ENCODE measurements at places on chromosomes 4 and X.

DNA sequence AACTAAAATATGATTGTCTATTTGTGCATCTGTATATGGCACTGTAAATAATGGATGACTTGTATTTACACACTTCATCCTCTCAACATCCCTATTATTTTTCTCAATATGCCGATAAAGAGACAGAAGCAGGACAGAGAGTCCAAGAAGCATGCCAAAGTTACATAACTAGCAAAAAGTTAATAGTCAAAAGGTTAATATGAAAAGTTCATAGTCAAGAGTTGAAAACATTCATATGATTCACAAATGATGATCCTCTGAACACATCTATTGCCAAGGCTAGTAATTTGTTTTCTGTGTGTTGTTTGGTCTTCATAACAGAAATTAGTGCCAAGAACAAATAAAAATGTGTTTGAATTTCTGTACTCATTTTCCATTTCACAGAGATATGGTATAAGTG lies 231.0 kb downstream of the ADAMTS3 start:
- no peak for DNase-seq

GRCh38 chr4:8690216-8691150 lies 97.9 kb downstream of the CPZ start:
- peak; percentile 33 for DNase-seq

DNA sequence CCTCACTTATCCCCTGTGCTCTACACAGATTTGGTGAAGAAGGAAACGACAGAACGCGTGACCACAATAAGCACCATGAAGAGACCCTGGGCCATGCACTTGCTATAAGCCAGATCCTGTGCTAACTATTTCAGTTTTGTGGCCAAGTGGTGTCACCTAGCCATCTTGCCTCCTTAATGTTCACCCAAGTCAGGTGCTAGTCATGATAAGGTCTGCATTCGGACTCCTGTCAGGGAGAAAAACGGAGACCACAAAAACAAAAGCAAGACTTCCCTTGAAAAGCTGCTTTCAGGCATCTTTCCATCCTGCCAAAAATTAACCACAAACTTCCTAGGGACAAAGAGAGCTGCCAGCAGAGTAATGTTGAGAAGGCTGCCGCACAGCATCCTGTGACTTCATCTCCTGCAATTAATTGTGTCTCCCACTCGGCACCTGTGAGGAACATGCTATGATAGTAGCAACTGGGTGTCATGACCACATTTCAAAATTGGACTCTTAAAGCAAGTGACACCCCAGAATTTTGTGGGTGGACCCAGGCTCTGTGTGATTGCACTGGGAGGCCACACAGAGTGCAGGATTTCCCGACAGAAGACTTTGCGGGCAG lies 8.8 kb upstream of the IDS start:
- no peak for DNase-seq

DNA sequence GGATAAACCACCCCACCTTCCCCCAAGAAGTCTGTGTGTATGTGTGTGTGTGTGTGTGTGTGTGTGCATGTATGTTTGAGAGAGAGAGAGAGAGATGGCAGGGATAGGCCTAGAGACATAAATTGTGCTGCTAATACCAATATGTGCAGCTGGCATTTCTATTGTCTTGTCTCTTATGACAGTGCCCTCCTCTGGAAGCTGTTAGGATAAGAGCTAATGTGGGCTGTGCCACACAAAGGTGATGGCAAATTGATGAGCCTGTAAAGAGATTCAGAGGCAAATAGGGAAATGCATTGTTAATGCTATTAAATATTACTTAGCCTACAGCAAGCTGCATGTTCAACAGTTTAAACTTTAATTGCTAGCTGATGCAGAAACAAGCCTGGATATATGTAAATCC lies 332.0 kb downstream of the NKX6-1 start:
- no peak for DNase-seq

DNA sequence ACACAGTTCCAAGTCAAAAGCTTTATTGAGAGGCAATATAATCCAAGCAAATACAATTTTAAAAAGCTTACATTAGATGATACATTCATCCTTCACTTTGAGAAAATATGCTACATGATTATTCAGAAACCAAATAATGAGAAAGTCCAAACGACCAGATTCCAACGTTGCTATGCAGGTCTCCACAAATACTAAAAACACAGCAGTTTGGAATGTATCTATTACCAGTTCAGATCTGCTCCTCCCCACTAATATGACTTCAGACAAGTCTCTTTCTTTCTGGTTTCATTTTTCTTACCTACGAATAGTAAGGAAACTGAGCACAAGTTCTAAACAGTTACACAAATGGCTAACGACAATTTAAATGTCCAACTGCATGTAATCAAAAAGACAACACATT lies 9.5 kb downstream of the NAF1 start:
- DNase-seq: no peak

- no peak for DNase-seq
Measured at GRCh38 chrX:44156726-44157125, 183.5 kb upstream of the NDP start.

DNA sequence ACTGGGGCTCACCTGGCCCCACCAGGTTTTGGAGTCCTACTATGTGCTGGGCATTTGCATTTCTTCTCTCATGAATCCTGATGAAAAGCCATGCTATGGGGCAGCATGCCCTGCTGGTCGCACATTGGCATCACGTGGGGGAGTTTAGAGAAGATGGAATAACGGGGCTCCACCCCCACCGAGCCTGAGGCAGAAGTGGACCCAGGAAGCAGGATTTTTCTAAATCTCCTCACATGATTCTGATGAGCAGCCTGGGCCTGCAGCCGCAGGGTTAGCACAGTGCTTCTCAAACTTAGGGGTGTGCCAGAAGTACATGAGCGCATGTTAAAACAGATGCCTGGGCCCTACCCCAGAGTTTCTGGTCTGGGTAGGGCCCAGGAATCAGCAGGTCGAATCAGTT lies 4.6 kb upstream of the SORCS2 start:
- DNase-seq: peak; percentile 37

- peak; percentile 13 for DNase-seq
Measured at GRCh38 chr4:140626661-140627376, 58.1 kb upstream of the UCP1 start.

- DNase-seq: no peak
Measured at GRCh38 chrX:18039023-18039422, 177.9 kb upstream of the RAI2 start.

GRCh38 chr4:160825644-160826338 lies 1338.0 kb downstream of the FSTL5 start:
- peak; percentile 63 for DNase-seq

DNA sequence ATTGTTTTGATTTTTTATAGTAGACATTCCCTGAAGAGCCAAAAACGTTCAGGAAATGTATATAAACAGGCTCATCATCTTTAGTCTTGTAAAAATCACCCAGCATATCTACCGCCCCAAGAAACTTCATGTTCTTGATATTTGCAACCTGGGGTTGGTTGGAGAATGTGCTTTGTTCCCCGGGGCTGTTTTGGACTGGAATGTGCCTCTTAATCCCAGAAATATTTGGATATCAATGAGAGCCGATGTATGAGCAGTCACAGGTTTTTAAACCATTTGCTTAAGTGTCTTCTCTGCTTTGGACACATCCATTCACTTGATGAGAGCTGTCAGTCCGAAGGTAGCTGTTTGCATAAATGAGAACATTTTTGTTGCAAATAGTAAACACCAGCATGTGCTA lies 449.7 kb downstream of the PCDH7 start:
- no peak for DNase-seq

DNA sequence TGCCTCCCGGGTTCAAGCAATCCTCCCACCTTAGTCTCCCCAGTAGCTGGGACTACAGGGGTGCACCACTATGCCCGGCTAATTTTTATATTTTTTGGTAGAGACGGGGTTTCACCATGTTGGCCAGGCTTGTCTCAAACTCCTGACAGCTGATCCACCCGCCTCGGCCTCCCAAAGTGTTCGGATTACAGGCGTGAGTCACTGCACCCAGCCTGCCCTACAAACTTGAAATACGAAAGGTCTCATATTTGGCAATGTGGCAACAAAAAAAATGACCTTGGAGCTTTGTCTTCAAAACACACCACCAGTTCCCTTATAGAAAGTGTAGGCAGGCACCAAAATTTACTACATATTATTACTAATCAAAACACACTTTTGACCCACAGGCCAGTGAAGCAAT lies 22.9 kb upstream of the PTCHD1 start:
- DNase-seq: no peak

DNA sequence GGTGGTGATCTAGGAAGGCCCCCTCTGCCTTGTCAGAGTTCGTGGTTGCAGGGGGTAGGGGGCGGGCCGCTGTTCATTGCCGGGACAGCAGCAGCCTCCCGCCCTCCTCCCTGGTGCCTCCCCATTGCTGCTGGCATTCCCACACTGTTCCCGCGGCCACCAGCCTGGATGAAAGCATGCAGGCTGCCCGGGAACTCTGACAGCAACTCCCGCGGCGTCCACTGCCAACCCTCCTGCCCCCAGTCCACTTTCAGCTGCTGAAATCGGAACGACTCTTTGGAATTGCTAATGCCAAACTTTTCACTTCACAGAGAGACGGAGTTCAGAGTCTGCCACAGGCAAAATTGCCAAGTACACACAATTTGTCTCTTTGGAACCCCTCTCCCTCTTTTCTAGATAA lies 121.9 kb downstream of the BEND2 start:
- DNase-seq: peak; percentile 66

GRCh38 chr4:139813881-139814280 lies 148.3 kb downstream of the MGST2 start:
- DNase-seq: no peak

GRCh38 chr4:137738375-137738990 lies 206.2 kb upstream of the PCDH18 start:
- no peak for DNase-seq

DNA sequence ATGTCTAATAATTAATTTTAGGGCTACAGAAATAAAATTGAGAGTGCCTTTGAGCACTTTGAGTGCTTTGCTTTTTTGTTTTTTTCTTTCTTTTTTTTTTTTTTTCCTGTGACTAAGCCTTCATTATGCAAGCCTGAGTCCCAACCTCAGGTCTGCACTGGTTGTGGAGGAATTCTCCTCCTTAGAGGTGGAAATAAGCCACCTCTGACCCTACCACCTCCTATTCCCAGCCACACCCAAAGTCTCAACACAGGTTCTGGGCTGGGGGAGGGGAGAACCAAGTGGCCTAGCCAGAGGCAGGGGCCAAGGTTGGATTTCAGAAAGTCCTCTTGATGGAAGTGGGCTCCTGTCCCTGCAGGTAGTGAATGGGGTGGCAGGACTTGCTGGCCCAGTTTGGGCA lies 180.2 kb downstream of the ARAP2 start:
- DNase-seq: peak; percentile 55

- no peak for DNase-seq
Measured at GRCh38 chrX:2934715-2935710, 5.9 kb upstream of the ARSD start.

GRCh38 chrX:41384051-41384705 lies 50.2 kb downstream of the DDX3X start:
- peak; percentile 71 for DNase-seq

DNA sequence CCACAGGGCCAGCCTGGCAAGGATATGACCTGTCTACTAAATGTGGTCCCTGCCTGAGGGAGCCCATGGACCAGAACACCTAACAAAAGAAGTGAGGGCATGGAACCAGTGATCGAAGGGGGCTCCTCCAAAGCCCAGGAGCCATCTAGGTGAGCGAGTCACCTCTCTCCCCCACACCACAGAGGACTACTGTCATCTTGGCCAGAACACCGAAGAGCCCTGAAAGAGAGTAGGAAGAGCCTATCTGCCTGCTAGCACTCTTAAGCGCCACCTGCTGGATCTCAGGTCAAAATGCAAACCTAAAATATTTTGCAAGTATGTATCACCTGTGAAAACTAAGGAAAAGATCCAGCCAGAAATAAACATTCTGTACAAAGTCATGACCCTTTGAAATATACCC lies 137.9 kb upstream of the ZXDB start:
- peak; percentile 47 for DNase-seq

DNA sequence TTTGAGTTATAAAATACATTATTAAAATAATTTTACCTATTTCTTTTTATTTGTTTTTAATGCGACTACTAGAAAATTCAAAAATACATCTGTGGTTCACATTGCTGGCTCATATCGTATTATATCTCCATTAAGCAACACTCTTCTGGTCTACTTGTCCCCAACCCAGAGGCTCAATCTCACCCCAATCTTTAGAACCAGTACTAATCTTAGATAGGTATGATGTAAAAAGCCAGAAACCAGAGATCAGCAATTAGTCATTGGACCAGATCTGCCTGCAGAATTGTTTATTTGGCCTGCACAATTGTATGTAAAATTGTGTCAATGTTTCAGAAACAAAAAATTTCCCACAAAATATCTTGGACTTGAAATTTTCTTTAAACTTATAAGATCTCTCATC lies 155.5 kb upstream of the BMP3 start:
- DNase-seq: no peak

GRCh38 chr4:718460-718859 lies 12.8 kb downstream of the PCGF3 start:
- no peak for DNase-seq

- no peak for DNase-seq
Measured at GRCh38 chr4:113469023-113469390, 292.5 kb downstream of the CAMK2D start.

DNA sequence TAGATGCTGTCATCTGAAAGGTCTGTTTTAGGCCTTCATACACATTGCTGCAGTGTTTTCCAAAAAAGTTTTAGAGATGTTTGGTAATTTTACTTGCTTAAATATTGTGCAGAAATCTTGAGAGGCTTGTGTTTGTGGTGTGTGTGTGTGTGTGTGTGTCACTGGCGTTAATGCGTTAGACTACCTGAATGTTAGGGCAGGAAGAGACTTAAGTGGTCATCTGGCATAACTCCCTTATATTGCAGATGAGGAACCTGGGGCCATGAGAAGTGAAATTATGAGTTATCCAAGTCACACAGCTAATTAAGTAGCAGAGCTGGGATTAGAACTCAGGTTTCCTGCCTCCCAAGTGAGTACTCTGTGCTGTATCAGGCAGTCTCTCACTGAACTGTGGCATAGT lies 1.4 kb downstream of the LSM6 start:
- DNase-seq: no peak

DNA sequence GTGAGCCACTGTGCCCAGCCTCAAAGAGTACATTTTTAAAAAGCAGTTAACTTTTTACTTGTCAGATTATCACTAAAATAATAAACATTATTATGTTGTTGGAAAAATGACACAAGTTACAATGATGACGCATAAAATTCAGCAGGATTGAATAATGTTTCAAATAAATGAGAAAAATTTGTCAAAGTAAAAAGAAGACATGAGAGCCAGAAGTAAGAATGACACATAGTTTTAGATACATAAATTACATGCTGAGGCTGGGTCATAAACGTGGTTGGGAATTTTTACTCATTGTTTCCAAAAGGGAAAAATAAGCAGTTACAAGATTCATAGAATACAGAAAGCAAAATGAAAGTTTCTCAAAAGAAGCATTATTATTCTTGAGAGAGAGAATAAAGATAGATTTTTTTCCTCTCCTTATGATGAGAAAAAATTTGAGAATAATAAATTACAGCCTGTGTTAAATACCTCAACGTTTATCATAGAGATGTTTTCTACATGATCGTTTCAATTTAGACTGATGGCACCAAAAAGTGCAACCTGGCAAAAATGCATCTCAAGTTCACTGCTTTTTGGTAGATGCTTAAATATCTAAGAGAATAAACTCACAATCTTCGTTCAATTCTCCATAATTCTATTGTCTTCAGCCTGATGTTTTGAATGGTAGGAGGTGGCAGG lies 40.4 kb downstream of the GUCY1B1 start:
- DNase-seq: no peak
